ENCODE measurements at places on chromosomes 6 and 20. TPM values are rescaled to one million over a fixed set of nuclear protein-coding genes. Genes with fewer than 3 reads are reported as not detected.

CALHM4 gene
- total RNA-seq, result not detected

PDE10A gene
- total RNA-seq, result not detected

CTCFL gene
- total RNA-seq, result not detected

WFDC2 gene
- not detected for total RNA-seq

SSTR4 gene
- not detected for total RNA-seq

TAGAP gene
- 245 TPM for total RNA-seq

C2 gene
- total RNA-seq, result 1.6 TPM

DNA sequence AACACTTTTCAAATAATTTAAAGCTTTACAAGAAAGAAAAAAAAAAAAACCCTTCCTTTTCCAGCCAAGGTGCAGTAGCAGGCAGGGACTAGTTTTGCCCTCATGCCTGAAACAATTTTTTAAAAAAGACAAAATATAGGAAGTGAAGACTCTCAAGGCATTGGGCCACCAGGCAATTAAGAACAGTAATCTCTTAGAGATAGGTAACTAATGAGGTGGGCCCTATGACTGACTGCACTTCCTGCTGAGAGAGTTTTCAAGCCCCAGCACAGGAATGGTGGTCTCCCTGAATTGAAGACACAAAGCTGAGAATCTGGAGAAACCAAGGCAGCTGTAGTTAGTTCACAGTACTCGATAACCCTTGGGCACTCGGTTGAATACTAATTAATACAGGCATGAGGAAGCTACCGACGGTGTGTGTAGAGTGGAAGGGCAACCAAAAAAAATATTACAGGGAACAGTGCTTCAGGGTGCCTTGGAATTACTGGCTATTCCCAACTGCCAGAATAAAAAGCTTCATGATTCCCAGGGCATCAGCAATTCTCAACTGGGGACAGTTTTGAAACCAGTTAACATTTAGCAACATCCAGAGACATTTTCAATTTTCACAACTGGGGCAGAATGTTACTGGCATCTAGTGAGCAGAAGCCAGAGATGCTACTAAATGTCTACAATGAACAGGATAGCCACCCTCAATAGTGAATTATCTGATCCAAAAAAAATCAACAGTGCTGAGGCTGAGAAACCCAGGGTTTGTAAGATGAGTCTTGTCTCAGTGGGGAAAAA lies 36.0 kb upstream of the PLN start:
- DNase-seq, result no peak

DNA sequence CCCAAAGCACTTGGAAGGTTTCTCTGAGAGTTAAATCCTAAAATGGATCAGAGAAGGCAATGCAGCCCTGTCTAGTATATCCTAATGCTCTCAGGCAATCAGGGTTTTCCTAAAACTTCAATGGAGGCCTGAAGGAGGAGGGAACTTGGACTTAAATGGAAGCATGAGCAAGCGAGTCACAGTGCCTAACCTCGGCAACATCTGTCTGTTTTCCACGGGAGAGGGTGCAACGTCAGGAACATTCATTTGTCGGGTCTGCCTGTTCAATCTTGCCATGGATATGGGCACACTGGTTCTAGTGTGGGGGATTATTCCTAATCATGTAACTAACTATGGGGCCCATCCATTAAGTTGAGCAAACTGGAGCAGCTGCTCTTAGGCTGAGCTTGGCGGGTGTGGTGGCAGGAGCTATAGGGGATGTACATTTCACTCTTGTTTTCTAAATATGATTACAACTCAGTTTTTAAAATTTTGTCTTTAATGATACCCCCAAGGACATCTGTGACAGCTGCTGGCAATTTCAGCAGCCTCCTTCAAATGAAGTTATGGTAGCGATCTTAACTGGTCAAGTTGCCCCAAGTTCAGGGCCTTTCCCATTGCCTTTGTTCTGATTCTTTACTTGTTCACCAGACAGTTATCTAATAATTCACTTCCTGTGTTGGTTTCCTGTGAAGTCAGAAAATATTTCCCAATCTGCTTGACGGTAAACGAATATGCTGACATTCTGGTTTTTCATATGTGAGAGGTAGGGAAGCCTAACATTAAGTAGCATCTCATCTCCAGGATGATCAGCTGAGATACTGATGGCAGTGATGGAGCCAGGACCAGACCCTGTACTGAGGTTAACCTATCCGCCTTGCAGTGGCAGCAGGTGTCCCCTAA lies 21.6 kb downstream of the DSE start:
- DNase-seq, result no peak

- no peak for DNase-seq
Measured at GRCh38 chr6:4323322-4323721, 187.9 kb upstream of the ECI2 start.

- DNase-seq, result no peak
Measured at GRCh38 chr6:134295953-134296553, 21.9 kb downstream of the SGK1 start.

DNA sequence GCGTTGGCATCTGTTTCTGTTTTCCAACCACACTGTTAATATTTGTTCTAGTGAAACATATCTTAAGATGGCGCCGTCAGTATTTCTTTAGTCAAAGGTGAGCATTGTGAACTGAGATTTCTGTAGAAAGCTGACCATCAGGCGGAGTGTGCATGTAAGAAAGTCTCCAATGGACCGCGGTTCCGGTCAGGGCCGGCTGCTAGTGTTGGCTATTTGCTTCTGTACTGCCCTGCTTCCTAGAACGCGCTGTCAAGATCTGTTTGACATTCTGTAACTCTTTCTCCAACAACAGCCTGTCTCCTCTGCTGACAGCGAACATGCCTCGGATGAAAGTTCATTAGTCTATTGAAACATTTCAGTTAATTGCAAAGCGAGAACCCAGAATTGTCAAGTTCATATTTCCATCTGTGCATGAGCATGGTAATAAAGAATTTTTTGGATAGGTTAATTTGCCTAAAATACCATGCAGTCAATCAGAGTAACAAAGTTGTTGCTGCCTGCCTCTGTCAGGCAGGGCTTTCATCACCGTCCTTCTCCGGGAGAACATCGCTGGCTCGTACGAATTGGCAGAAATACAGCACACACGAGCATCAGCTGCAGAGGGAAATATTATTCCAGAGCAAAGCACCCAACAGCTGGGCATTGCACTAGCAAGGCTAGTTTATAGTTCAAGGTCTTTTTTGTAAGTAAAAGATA lies 369.1 kb downstream of the CDH4 start:
- no peak for DNase-seq

- DNase-seq, result no peak
Measured at GRCh38 chr20:43969501-43970182, 55.0 kb downstream of the TOX2 start.

- no peak for DNase-seq
Measured at GRCh38 chr20:51122931-51123658, 100.2 kb upstream of the KCNG1 start.

GRCh38 chr20:58571356-58571692 lies 56.1 kb upstream of the APCDD1L start:
- no peak for DNase-seq

GRCh38 chr6:11392778-11393507 lies 144.6 kb upstream of the TMEM170B start:
- no peak for DNase-seq

DNA sequence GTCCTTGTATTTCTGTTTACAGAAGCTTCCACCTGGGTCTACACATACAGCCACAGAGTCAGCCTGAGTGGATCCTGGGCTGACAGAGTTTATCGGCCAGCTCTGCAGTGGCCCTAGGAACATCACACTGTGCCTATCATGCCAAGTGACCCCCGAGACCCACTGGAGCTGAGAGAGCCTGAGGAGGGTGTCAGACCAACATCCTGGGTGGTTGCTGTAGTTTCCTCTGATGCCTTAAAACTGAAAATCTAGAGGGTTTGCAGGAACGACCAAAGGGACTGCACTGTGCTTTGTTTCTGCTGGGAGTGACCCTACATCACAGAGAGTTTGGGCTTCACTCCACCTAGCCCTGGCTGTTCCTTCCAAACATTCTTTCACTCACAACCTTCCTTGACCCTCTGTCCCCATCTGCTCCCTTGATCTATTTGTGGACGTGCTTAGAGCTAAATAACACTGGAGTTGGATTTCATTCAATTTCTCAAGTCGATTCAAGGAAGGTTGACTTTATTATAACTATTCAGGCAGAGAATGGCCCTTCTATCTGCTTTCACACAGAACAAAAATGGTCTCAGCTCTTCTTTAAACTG lies 18.1 kb downstream of the MYLK4 start:
- no peak for DNase-seq

- no peak for DNase-seq
Measured at GRCh38 chr6:100023798-100024197, 29.8 kb upstream of the MCHR2 start.

GRCh38 chr6:775863-776262 lies 82.9 kb upstream of the EXOC2 start:
- no peak for DNase-seq

GRCh38 chr6:42068872-42069522 lies 18.7 kb downstream of the TAF8 start:
- DNase-seq, result no peak

DNA sequence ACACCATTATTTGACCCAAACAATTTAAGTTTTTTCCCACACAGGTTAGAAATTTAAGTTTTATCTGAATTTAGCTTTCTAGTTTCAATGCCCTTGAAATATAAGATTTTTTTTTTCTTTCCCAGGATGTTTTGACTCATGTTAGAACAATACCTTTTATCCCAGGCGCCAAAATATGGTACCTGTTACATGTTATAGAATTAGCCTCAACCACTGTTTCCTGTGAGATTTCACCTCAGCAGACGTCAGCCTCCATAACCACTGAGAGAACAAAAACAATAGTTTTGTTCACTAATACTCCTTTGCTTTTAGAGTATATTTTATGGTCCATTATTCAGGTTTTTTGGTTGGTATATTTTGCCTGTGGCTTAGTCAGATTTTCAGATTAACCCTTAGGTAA lies 302.9 kb downstream of the CDKAL1 start:
- no peak for DNase-seq

Measured in activated T-helper 1 cell treated with anti-CD3 and anti-CD28 coated beads, Interleukin-12 subunit alpha, Interleukin-12 subunit beta, Interleukin-2, Interleukin-4 antibody, amounts not matched to agents 30 ng/mL and 10 ng/mL and 1 ng/mL, durations not matched to agents 14 hours and 24 hours and 36 hours (primary cell).